Stimulated activated CD4-positive, alpha-beta T cell treated with anti-CD3 and anti-CD28 coated beads, Interleukin-2, amount 100 ng/mL, for 24 hours (primary cell): ENCODE measurements at places on chromosomes 1 and 21.

DNA sequence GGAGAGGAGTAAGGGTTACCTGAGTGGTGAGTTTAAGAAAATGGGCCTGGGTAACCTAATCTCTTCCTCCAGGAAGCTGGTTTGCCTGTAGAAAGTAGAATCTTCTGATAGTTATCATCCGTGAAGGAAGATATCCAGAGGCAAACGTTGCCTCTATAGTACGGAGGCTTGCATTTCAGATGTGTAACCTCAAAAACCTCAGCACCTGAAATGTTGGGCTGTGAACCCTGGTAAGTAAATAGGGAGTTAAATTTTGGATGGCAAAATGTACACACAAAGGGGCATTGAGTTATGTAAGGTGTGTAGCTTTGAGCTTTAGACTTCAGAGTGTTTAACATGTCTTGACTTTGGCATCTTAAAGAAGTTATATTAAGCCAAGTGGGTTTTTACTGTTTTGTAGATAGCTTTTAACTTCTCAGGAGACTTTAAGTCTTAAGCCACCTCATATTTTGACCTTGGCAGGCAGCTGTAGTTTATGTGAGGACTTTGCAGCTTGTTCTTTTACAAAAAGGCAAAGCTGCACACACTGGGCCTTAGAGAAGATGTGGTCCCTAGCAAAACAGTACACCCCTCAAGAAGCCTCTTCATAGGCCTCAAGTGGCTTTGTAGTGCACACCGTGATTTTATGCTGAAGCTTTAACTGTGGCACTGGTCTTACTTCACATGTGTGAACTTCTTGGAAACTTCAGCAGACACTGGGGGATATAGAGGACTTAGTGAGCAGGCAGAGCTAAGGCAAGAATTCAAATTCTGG, 83.4 kb downstream of the SNRPE start:
- no peak for DNase-seq

DNA sequence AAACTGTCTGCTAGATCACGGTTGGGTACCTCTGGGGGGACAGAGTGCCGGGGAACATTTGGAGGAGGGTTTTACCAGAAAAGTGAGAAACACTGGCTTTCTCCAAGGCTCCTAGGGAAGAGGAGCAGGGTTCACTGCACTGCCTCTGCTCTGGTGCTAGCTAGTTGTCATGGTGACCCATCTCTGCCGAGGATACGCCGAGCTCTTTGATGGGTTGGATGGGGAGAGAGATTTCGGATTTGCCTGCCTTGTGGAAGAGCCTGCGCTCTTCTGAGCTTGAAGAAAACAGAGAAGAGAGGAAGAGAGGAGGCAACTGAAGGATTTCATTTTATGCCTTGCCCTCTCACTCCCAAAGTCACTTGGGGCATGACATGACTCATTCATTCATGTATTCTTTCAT, 92.1 kb downstream of the NAV1 start:
- DNase-seq: no peak

DNA sequence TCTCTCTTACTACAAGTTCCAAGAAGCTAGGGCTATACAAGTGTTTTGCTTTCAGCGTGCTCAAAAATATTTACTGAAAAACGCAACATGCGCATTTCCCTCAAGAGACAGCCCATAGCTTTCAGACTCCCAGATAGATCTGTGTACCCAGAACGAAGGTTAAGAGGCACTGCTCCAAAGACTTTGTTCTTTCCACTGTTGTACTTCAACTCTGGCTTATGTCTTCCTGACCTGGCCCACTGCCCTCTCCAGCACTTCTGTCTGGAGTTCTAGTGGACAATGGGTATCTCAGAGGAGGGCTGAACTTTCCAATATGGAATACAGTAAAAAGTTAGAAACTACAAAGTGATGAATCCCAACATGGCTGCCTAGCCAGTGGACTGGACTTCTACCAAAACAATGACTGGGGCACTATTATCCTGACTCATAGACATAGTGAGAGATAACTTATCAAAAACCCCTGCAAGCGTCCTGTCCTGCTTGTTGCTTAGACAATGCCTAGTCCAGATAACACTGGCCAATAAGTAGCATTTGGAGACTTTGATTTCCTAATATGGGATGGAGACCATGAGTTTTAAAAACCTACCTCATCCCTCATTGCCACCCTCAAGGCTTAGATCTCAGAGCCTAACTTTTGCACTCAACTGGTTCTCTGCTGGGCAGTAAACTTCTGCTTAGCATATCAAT, 8.8 kb upstream of the ADAR start:
- DNase-seq: no peak

DNA sequence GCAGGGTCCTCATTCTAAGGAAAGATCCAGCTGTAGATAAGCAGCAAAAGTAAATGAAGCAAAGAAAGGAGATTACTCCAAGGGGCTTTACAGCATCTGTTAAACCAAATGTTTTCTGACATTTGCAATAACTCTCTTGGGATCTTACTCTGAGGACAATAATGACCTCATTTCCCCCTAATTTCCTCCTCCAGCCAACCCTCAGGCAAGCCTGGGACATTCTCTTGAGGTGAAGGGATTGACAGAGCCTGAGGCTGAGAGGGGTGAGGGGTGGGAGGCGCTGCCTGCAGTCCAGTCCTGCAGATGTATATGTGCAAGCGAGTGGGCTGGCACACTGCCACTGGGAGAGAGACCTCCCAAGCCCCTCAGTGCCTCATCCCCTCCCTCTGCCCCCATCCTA, 40.5 kb upstream of the NEK2 start:
- no peak for DNase-seq

DNA sequence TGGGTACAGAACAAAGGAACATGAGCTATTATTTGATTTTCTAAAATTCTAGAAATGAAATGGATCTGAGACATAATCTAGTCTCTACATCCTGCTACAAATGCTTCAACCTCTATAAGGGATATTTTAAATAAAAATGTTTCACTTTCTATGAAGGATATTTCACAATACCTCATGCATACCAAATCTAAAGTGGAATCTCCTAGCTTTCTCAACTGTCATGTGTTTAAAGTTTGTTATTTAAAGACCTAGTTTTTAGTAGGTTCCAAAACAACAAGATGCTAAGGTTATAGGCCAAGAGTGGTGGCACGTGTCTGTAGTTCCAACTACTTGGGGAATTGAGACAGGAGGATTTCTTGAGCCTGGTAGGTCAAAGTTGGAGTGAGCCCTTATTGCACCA, 47.6 kb downstream of the KDM5B start:
- no peak for DNase-seq

DNA sequence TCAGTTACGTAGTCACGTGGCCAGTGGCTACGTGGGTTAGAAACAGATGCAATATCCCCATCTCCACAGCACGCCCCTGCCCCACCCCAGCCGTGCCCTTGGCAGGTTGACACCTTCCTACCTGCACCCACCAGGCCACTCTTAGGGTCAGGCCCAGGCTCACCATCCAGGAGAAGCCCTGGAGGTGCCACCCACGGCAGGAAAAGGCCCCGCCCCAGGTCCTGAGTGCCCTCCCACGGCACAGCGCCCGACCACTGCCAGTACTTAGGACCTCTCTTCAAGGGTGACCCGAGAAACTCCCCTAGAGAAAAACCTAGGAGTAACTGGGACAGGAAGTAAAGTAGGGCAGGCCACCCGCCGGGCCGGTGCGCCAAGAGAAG, 1.5 kb downstream of the C1orf35 start:
- no peak for DNase-seq

DNA sequence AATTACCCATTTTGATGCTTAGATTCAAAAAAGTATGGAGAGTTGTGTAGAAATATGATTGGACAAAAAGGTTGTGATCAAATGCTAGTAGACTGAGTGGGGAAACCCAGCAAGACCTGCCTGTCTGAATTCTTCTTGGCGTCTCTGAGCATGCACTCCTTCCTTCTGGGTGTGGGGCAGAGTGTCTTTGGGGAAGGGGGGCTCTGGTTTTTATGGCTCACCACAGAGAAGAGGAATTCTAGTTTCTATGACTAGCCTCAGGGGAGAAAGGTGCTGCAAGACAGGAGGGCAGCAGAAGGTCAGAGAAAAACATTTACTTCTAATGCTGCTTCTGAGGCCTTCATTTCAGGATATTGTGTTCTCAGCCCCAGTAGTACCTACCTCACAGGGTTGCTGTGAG, 33.9 kb upstream of the PIGC start:
- no peak for DNase-seq

DNA sequence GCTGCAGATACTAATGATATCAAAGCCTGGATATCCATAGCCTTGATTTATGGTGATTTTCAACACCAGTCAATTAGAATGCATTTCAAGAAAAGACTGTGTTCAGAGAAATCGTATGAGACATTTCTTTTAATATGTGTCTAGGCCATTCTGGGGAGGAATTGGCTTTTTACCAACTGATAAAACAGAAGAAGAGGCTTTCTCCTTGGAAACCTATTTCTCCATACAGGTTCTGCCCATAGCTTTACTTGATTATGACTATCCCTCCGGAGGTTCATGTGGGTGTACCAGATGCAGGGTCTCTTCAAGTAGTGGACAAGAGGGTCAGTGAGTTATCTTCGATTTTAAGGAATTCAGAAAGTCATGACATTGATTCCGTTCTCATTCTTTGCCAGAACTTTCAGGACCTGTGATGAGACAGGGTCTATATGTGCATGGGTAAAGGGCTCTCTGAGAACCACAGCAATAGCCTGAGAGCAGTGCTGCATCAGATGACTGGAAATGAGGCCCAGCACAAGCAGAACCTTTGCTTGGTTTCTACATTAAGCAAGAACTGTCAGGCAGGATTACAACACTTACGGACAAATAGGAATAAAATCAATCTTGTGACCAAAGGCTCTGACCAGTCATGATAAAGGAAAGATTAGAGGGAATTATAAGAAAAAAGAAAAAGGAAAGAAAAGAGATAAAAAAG, 263.7 kb upstream of the SGIP1 start:
- no peak for DNase-seq

- DNase-seq: no peak
Observed at GRCh38 chr1:243799908-243800307, 50.1 kb downstream of the AKT3 start.

DNA sequence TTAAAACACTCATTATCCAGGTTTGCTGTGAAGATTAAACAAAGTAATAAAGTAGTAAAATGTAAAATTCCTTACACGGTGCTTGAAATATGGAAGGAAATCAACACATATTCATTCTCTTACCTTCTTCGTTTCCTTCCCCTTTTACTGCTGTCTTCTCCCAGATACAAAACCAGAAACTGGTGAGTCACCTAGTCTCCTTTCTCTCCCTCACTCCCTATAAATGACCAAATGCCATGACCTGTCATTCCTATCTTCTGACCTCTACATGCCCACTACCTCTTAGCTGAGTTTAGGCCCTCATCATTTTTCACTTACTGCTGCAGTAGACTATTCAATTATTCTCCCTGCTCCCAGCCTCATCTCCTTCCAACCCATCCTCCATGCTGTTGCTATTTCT, 4.3 kb upstream of the NR1I3 start:
- no peak for DNase-seq
